Amniotic stem cell (primary cell): ENCODE measurements at places on chromosomes 6 and 20.

- DNase-seq, result no peak
Observed at GRCh38 chr6:13396241-13396792, 68.0 kb upstream of the TBC1D7 start.

DNA sequence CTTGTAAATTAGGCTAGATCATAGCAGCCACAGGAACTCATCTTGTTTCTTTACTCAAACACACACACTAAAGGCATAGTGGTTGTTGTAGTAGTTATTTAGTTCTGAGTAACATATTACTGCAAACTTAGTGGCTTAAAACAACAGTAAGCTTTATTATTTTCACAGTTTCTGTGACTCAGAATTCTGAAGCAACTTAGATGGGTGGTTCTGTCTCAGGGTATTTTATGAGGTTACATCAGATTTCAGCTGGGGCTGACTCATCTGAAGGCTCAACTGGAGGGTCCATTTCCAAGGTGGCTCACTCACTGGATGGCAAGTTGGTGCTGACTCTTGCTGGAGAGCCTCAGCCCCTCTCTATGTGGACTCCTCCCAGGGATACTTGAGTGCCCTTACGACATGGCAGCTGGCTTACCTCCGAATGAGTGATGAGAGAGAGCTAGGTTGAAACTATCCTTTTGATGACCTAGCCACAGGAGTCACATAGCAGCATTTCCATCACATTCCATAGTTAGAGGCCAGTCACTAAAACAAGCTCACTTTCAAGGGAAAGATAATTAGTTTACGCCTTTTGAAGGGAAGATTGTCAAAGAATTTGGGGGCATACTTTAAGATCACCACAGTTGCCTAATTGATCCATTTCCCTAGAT lies 136.5 kb upstream of the PRND start:
- DNase-seq, result peak; percentile 51

- no peak for DNase-seq
Observed at GRCh38 chr20:13174402-13174801, 46.7 kb upstream of the ISM1 start.

- no peak for DNase-seq
Observed at GRCh38 chr20:5606350-5606749, 143.9 kb upstream of the SHLD1 start.

GRCh38 chr6:9620687-9621086 lies 794.2 kb downstream of the TFAP2A start:
- DNase-seq, result no peak

DNA sequence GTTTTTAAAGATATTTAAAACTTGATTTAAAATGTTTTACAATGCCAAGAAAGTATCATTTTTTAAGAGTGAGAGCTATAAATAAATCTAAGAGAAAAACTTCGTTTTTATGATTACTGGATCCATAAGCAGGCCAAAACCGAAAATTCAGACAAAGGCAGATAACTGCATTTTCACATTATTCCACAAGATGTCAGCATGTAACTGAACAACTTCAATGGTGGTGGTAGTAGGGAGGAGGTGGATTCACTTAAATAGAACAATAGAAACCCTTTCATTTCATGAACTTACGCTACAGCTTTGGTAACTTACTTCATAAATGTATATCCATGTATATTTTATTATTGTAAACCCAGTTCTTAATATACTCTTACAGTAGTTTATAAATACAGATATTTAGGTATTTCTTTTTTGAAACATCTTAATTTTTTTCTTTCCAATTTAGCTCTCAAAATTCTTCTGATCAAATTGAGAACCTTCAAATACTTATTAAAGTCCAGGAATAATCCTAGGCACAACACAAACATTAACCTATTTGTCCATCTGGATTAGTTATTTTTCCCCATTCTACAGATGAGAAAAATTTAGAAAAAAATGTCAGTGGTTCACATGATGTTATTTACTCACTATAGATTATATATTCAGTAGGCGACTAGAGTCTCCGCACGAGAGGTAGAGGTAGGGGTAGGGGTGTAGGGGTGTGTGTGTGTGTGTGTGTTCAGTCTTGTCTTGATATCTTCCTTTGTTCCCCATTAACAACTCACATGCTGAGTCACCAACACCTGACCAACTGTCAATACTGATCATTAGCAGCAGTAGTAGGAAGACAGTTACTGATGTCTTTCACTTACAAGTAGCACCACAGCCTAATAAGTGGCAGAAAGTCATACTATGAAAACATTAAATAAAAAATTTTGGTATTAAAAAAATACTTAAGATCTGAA lies 111.5 kb downstream of the ARHGAP18 start:
- DNase-seq, result peak; percentile 45

- DNase-seq, result peak; percentile 71
Observed at GRCh38 chr6:147642458-147642857, 134.0 kb downstream of the SAMD5 start.

GRCh38 chr6:158713469-158713868 lies 63.6 kb downstream of the SYTL3 start:
- no peak for DNase-seq

GRCh38 chr20:50528804-50529351 lies 18.7 kb downstream of the PTPN1 start:
- no peak for DNase-seq

DNA sequence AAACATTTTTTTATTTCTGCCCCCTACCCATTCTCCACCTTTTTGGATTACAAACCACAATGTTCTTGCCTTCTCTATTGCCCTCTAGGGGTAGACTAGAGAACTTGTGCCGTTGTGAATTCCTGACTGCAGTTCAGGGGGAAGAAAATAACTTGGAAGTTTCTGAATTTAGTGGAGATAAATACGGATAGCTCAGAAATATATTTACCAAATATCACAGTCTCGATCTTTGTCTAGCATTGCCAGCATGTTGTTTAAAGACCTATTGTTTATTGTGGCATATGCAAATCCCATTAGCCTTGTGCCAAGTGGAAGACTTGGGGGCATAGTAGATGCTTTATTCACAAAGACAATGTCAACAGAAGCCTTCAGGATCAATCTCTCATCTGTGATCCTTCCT lies 154.1 kb upstream of the MMS22L start:
- DNase-seq, result no peak

DNA sequence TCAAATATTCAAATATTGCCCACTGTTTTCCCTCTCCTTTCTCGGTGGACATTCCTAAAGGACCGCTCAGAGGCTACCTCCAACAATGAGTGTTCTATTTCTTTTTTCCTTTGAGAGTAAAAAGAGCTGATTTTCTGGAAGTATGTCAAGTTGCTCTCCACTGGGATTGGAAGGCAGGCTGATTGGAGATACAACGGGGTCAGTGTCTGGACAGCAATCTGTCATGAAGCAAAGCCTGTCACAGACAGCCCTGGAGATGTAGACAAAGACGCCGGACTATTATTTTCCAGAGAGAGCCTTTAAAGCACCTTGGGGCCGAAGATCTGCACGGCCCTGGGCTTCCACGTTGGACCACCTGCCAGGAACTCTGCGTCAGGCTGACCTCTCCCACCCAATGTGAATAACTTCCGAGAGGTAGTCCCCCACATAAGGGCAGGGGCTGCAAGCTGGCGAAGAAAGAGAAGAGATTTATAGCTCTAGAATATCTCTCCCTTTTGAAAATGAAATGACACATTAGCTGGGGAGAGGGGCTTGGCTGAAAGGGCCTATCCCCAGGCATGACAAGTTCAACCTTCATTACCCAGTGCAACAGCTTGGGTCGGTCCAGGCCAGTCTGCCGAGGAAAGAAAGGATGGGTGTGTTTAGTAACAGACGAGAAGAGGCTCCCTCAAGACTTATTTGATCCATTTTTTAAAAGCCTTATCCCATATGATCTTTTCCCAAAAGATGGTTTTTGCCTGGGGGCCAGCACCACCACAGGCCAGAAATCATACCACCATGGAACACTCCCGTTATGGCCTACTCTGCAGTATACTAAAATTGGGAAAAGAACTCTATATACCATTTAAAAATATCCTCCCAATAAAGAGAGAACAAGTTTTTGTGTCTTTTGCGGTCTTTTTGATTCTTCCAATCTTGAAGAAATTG lies 131.1 kb downstream of the OLIG3 start:
- no peak for DNase-seq

GRCh38 chr6:139079018-139079417 lies 50.5 kb downstream of the ABRACL start:
- no peak for DNase-seq

DNA sequence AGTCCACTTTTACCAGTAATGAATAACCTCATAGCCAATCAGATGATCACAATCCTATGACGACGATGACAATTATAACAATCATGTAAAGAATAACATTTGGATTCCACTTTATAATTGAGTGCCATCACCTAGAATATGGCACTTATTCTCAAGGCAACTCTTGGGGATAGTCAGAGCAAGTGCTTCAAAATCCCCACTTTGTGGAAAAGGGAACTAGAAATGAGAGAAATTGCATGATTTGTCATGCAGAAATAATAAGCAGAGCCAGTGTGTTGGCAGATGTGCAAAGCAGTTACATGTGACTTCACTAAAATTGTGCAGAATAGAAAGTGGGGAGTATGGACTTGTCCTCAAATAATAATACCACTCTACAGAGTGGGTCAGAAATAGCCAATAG lies 41.3 kb downstream of the FRK start:
- DNase-seq, result no peak

DNA sequence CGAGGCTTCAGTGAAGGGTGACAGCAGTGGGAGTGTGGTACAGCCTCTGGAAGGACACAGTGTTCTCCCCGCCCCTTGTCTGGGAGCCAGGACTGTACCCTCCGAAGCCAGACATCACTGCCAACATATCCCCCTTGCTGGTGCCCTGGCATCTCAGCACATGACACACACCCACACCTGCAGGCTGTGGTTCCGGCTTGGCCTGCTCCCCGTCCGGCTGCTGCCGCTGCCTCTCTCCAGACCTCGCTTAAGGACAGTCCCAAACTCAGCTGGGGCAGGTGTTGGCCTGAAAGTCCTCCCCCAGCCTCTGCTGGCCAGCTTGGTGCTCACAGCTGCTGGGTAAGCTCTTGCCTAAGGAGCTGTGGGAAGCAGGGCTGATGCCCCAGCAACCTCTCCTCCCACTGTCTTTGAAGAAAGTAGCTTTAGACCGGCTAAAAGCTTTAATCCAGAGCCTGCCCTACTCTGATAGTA lies 7.0 kb downstream of the EMILIN3 start:
- DNase-seq, result no peak

DNA sequence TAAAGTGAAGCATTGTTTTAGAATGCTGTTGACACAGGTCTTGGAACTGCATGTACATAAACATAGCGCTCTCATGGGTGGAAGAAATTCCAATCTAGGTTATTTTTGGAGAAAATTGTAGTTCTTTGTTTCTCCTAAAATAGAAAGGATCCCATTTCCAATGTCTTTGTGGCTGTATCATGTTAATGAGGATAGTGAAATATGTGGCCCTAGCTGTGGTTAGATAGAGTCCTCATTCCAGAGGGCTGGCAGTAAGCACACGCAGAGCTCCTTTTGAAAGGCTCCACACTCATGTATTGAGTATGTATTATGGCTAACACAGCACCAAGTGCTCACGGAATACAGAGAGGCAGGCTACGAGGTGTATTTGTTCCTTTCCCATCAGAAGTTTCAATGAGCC lies 60.9 kb downstream of the SNRNP48 start:
- DNase-seq, result no peak

GRCh38 chr6:38703949-38704590 lies 1.1 kb upstream of the GLO1 start:
- DNase-seq, result no peak
